Midbrain (tissue), 1 donor: ENCODE measurements at places on chromosomes 16 and 17.

DNA sequence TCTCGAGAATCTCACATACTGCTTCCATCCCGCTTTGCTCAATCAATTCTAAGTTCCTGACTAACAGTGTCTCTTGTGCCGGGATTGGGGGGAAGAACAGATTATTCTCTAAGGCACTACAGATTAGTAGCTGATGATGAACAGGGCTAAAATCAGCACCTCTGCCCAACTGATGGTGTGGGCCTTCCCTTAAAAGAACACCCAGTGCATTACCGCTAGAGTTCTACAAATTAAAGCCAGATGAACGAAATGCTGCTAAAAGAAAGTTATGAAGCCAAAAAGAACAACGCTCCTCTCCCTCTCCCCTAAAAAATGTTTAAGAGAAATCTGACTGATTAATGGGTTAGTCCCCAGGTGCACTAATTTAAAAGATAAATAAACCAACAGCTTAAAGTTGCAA lies 4.4 kb downstream of the CDC27 start:
- no peak for DNase-seq

- DNase-seq: no peak
Measured at GRCh38 chr17:49997301-49997650, 2.3 kb upstream of the DLX3 start.

- no peak for DNase-seq
Measured at GRCh38 chr17:56057869-56058268, 95.4 kb upstream of the ANKFN1 start.

- DNase-seq: no peak
Measured at GRCh38 chr16:894136-894535, 76.6 kb downstream of the LMF1 start.

GRCh38 chr16:67241008-67241900 lies 6.0 kb downstream of the FHOD1 start:
- peak; percentile 29 for DNase-seq

DNA sequence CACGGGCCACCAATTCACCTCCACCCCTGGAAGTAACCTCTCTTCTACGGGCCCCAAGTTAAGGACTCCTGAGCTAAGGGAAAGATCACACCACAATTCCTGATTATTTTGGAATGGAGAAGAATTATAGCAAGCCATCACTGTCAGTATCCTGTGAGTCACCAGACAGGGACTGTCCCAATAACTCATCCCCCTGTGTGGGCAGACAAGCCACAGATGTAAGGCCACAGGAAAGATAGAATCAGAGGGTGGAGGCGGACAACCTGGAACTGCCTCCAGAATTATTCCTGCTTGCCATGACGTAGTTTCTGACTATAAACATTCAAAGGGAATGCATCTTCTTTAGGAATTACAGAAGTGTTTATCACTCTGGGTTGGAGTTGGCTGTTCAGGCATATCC lies 5.8 kb upstream of the MYO1D start:
- no peak for DNase-seq

- DNase-seq: no peak
Measured at GRCh38 chr16:86911437-86911958, 333.1 kb downstream of the FOXL1 start.

DNA sequence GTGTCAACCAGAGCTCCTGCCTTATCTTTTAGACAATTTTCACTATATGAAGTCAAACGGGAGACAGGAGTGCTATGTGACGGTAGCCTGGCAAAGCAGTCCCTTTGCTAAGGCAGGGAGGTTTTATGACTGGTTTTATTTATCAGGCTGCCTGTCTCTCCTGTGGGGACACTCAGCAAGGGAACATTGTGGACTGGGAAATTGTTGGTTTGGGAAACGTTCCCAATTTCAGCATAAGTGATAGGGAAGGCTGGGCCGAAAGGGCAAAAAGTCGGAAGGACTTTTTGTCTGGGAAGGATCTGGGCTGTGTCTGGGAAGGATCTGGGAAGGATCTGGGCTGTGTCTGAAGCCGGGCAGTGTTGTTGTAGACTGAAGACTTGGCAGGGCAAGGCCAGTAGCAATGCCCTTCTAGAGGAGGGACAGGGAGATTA lies 211.2 kb downstream of the PARN start:
- no peak for DNase-seq

DNA sequence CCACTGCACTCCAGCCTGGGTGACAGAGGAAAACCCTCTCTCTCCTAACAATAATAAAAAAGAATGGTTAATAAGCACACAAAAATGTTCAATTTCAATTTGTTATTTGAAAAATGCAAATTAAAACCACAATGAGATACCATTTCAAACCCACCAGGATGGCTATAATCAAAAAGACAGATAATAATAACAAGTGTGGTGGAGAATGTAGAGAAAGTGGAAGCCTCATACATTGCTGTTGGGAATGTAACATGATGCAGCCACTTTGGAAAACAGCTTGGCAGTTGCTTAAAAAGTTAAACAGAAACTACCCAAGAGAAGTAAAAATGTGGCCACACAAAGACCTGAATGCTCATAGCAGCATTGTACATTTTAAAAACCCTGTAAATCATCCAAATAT lies 51.8 kb upstream of the MAP3K14 start:
- DNase-seq: no peak

DNA sequence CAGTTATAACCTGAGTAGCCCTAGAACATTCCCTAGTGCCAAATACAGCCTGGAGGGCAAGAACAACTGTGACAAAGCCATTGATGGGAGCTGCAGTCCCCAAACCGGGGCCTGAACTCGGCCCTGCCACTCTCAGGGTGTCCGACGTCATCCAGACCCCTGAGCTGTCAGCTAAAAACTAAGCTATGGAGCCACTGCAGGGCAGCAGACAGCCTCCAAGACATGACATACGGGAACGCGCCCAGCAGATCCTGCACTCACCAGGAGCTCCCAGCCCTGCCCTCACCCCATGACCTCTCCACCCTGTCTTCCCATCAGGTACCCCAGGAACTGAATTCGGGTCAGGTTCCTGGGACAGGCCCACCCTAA lies 28.4 kb downstream of the KDM8 start:
- DNase-seq: no peak

DNA sequence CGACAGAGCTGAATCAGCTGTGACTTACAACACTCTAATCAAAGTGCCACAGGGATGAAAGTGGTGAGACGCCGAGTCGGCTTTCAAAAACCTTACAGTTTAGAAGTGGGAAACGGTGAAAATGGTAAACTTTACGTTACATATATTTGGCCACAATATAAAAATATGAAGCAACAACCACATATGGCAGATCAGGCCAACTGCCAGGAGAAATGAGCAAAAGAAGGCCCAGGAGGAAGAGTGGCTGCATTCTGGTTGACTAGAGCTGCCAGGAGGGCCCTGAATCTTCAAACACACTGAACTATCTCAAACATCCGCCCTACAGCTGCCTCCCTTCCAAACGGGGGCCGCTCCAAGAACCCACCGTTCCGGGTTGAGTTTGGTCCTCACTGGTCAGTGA lies 56.3 kb downstream of the MRM3 start:
- no peak for DNase-seq

GRCh38 chr17:49708515-49709183 lies 885 bp upstream of the SLC35B1 start:
- DNase-seq: no peak

DNA sequence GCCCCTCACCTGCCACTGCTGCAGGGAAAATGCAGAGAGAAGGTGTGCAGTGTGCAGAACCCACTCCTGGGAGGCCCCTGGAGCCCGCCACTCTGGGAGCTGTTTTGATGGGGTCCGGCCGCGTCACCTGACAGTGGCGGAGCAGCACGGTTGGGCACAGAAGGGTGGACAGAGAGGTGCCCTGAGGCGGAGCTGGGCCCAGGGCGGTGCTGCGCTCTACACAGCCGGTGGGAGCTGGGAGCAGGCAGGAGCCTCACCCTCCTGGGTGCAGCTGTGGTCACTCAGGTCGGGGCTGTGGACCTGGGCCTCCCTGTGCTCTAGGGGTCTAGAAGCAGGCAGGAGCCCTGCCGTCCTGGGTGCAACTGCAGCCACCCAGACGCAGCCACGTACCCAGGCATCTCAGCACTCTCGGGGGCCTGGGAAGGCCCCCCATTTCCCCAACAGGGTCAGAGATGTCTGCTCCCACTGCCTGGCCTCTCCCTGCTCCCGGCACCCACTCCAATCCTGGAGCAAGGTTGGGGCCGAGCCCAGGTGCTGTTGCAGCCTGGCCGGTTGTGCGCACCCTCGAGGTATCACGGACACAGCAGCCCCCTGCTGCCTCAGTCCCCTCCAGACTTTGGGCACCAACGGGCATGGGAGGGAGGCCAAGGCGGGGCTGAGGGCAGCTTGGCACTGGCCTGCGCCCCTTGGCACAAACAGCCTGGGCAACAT lies 304.4 kb upstream of the AXIN2 start:
- DNase-seq: no peak

- DNase-seq: no peak
Measured at GRCh38 chr16:27316038-27316680, 2.4 kb downstream of the IL4R start.

DNA sequence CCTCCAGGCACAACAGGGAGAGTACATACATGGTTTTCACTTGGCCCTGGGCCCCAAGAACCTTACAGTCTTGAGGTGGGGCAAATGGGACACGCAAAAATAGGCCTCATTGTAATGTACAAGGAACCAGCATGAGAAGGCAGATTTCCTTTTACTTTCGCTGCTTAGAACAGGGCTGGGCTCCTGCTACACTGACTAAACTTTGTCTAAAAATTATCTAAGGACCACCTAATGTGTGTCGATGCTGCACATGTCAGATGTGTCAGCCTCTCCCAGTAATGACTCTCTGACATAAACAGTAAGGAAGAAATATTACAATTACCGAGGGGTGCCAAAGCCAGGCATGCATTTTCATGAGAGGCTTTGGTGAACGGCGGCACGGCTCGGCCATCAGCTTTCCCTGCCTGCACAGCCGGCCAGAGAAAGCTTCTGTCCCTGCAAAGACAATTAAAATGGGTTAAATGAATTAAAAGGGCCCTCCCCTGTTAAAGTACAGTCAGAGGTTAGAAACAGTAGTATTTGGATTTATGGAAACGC lies 224.2 kb upstream of the IRX3 start:
- no peak for DNase-seq

DNA sequence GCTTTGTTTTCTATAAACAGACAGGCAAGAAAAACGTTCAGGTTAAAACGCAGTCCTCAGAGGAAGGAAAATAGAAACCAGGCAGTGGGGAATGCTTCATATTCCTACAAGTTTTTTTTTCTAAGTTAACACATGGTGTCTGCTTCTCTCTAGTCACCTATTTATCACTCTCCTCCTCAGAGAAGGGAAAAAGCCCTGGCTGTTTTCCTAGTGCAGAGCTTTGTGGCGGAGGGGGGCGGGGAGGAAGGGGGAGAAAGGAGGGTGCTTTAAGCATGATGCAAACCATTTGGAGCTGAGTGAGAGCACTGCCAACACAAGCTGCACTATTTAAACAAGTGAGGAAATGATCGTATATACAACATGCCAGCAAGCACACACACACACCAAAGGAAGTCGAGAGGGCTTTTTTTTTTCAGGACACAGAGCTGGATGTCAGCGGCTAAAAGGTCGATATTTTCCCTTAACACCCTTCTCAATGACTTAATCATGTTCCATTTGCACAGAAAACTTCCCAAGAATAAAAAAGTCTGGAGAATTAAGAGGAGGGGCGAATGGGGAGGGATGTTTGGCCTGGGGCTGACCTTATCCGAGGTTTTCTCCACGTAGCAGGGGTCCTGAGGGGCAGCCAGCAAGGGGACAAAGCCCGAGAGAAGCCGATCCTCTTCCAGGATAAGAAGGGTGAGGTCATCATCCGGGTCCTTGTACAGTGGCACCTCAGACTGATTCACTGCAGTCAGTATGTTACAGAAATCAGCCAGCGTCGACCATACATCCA lies 117.4 kb downstream of the HIC1 start:
- peak; percentile 65 for DNase-seq

DNA sequence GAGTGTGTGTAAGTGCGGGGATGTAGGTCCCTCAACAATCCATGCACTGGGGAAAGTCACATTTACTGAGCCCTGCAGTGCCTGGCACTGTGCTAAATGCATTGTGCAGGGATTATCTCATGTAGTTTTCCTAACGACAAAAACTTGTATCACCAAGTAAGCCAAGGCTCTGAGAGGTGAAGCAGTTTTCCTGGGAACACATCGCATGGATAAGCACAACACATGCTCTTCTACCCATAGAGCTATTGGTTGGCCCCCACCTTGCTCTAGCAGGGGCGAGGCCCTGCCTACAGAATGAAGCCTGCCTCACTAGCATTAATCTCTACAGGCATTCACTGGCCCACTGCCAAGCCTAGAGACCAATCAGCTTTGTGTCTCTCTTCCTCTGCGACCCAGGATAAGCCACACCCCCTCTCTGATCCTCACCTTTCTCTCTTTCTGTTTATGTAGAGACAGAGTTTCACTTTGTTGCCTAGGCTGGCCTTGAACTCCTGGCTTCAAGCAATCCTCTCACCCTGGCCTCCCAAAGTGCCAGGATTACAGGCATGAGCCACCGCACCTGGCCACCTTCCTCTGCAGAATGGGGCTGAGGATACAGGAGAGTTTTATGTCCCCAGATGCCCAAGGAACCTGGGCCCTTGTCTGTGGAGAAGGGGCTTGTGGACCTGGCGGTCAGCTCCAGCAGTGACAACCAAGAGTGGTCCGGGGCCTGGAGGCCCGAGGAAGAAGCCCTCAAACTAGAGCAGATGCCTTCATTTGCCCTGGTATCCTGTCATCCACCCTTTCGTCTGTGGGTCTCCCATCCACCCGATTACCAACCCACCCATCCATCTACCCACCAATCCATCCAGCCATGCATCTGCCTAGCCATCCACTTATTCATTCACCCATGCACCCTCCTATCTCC lies 12.8 kb downstream of the CDH16 start:
- no peak for DNase-seq

GRCh38 chr16:12027558-12028287 lies 51.2 kb downstream of the SNX29 start:
- no peak for DNase-seq

- DNase-seq: peak; percentile 75
Measured at GRCh38 chr17:7989781-7990655, 12.4 kb upstream of the GUCY2D start.

DNA sequence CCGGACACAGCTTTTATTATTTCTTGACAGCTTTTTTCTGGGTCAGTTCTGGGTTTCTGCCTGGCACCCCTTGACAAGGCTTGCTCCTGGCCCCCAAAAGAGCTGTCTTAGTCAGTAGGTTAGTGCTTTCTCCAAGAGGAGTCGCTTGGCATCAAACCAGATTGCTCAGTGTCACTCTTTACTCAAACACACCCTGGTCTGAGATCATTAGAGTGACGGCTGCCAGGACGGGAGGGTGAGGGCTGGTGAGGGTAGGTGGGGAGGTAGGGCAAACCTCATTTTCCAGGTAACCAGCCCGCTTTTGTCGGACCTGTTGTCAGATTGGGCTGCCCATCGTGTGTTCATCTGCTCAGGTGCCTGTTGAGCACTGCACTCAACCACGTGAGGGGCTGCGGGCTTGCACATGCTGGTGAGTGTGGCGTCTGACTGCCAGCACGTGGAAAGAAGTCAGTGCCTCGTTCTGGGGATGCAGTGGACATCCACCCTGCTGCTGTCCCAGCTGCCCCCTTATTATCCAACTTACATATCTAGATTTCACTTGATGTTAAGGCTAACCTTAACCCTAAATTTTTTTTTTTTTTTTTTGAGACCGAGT lies 12.4 kb downstream of the TMEM94 start:
- DNase-seq: no peak
